ENCODE measurements at places on chromosomes 2 and 18. TPM values are rescaled to one million over a fixed set of nuclear protein-coding genes. Genes with fewer than 3 reads are reported as not detected.

DNA sequence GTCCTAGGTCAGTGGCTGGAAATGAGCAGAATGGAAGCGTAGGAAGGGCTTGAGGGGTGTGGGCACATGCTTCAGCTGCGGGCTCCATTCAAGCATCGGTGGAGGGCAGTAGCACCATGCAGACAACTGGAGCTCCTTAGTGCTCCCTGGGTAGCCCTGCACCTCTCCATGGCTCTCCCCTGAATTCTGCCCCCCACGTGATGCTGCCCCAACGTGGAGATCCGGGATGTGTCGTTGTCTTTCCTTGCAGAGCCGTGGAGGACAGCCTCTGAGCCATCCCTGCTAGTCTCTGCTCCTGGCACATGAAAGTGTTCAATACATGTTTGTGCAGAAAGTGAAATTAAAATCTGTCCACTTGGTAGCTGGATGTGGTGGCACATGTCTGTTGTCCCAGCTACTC is 94.5 kb downstream of the SH3RF3 start:
- no peak overlapping the region for H3K4me3 ChIP-seq
- no peak overlapping the region for H3K27ac ChIP-seq

- H3K27me3 ChIP-seq = no peaks in the 10 kb centered on the region
- H3K36me3 ChIP-seq = no peaks in the 10 kb centered on the region
- no peak for DNase-seq
- H3K4me3 ChIP-seq = no peak overlapping the region
- no peaks in the 10 kb centered on the region for H3K4me1 ChIP-seq
Observed at GRCh38 chr2:215787025-215787424, 226.3 kb downstream of the MREG start.

GRCh38 chr18:67285583-67285982 is 230.9 kb downstream of the DSEL start:
- no peaks in the 10 kb centered on the region for H3K4me1 ChIP-seq
- DNase-seq = no peak
- no peak overlapping the region for H3K27ac ChIP-seq
- H3K4me3 ChIP-seq = no peak overlapping the region

DNA sequence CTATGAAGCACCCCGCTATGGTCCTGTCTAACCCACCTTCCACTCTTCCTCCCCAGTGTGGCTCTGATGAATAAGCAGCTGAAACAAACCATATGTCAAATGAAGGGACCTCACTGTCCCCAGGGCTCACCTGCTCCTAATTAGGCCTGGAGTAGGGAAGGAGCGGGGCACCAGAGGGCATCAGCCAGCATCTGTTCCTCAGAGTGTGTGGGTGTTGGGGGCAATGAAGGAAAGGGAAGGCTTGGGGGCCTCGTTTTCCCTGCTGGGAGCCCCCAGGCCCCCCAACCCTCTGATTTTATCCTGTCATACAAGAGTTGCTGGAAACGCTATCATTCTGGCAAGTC is 274.7 kb downstream of the HAUS1 start:
- H3K27ac ChIP-seq = no peak overlapping the region
- H3K36me3 ChIP-seq = no peaks in the 10 kb centered on the region
- no peak for DNase-seq
- no peaks in the 10 kb centered on the region for H3K27me3 ChIP-seq

GRCh38 chr2:70705160-70705850 is 62.7 kb downstream of the ADD2 start:
- no peak for DNase-seq
- H3K27ac ChIP-seq = no peak overlapping the region
- no peak overlapping the region for H3K4me3 ChIP-seq
- H3K4me1 ChIP-seq = no peaks in the 10 kb centered on the region

DNA sequence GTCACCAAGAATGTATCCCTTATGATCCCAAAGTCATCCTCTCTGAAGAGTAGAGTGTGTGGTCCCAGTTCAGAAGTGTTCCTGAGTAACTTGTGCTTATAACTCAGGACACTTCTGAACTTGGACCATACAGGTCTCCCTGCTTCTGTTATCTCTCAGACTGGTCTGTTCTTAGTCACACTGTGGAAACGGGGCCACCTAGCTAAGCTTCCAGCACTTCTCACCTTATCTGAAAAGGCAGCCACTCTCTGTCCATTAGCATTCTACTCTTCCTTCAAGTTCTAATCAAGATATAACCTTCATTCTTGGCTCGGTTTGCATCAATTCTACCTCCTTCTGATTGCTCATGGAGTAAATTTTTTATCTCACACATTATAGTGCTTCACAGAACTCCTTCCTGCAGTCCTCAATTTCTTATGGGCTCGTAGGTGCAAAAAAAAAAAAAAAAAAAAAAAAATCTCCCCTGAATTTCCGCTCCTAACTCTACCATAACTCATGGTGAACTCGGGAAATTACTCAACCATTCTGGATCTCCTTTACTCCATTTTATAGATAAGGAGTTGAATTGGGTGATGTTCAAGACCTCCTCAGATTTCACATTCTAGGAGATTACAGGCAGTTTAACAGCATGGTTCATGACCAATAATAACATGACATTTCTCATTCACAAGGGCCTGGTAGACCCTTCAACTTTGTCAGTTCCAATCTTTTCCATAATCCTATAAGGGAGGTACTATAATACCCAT is 108.4 kb downstream of the TACR1 start:
- H3K27me3 ChIP-seq = no peaks in the 10 kb centered on the region
- no peak overlapping the region for H3K4me3 ChIP-seq
- H3K4me1 ChIP-seq = no peaks in the 10 kb centered on the region

DNA sequence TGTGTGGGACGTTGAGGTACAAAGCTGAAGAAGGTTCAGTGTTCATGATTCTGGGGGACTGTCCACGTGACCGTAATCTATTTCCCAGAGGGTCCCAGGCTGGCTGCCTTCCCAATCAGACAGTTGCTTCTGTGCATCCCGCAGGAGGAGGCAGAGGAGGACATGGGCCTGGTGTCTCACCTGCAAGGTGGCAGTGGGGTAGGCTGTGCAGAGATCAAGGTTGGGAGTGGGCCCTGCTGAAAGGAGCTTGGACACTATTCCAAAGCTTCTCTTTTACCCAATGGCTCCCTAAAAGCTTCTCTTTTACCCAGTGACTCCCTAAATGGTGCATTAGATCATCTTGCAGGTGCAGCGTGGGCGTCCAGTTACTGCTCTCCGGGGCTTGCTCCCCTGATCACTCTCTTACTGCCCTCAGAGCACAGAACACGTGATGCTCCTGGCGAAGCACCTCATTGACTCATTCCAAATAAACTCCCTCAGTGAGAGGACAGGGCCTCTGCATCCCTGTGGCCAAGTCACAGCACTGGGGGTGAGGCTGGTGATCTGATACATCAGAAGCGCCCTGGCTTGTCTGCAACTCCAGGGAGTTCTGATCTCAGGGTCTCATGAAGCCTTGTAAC is 41.5 kb downstream of the RNF144A start:
- H3K27me3 ChIP-seq = no peaks in the 10 kb centered on the region
- no peak for DNase-seq
- H3K4me1 ChIP-seq = peaks cover 4% of the 10 kb centered on the region
- no peak overlapping the region for H3K4me3 ChIP-seq

- no peaks in the 10 kb centered on the region for H3K27me3 ChIP-seq
- H3K4me3 ChIP-seq = no peak overlapping the region
- no peaks in the 10 kb centered on the region for H3K36me3 ChIP-seq
- no peak for DNase-seq
- no peaks in the 10 kb centered on the region for H3K4me1 ChIP-seq
Observed at GRCh38 chr2:229099231-229099630, 171.9 kb downstream of the PID1 start.

DNA sequence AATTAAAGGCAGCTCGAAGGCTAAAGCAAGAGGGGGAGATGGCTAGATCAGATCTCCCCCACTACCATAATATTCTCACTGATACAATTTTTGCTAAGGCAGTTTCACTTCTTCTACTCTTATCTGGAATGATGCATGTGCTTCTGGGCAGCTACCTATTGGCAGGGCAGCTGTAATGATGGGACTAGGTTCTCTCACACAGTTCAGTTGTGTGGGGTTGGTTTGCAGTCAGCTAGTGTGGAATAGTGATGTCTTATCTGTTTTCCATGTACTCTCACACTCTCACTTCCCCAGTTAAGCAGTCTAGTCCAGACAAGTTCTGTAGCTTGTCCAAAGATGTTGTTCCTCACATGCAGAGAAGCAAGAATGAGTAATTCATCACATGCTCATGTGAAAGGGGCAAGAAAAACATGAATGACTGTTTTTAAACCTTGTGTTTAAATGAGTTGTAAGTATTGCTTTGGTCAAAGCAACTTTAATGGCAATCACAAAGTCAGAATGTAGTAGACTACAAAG is 836.1 kb downstream of the CBLN2 start:
- no peak overlapping the region for H3K27ac ChIP-seq
- H3K4me1 ChIP-seq = no peaks in the 10 kb centered on the region
- H3K27me3 ChIP-seq = no peaks in the 10 kb centered on the region
- H3K36me3 ChIP-seq = no peaks in the 10 kb centered on the region
- no peak overlapping the region for H3K4me3 ChIP-seq

GRCh38 chr2:24024018-24024417 is 14.1 kb downstream of the MFSD2B start:
- no peaks in the 10 kb centered on the region for H3K4me1 ChIP-seq
- DNase-seq = no peak
- no peak overlapping the region for H3K4me3 ChIP-seq

DNA sequence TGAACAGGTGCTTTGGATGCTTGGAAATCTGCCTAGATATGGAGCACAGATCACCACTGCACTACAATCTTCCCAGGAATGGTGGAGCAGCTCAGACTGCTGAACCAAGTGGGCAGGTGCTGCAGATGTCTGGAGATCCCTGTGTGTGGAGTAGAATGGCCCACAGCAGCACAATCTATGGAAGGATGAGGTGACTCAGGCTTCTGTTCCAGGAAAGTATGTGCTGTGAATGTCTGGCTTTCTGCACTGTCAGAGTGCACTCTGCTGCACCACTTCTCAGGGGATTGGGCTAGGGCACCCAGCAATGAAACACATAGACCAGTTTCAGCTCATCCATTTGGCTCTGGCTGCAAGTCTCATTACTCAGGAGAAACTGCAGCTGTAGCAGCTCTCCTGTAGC is 865.4 kb upstream of the NXPH2 start:
- DNase-seq = no peak
- no peak overlapping the region for H3K4me3 ChIP-seq
- no peaks in the 10 kb centered on the region for H3K4me1 ChIP-seq
- H3K27ac ChIP-seq = no peak overlapping the region
- H3K36me3 ChIP-seq = no peaks in the 10 kb centered on the region

DNA sequence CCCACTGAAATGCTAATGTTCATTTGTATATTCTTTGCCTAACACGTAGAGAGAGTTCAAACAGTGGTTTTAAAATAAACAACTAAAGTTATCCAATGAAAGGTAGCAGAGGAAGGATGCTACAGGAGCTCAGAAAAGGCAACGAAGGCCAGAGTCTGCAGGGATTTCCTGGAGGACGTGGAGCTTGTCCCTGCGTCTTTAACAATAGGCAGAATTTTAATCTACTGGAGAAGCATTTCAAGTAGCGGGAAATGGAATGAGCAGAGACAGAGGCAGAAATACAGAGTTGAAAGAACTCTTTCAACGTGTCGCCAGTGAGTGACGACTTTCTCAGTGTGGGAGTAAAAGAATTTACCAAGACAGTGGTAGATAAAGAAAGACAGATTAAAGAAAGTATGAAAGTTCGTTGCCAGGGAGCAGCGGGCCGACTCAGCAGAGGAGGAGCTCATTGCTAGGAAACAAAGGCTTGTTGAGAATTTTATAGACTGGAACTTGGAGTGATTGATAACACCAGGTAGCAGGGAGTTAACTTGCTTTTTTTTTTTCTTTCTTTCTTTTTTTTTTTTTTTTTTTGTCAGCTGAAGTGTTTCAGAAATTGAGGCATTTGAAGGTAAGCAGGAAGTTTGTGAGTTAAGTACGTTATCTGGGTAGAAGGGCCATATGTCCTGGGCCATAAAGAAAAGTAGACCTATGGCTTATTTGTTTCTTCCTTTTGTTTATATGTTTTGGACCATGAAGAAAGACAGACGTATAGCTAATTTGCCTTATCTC is 625 bp upstream of the NBAS start:
- no peaks in the 10 kb centered on the region for H3K36me3 ChIP-seq
- no peaks in the 10 kb centered on the region for H3K4me1 ChIP-seq
- H3K4me3 ChIP-seq = peak overlapping the region; percentile 81
- H3K27me3 ChIP-seq = no peaks in the 10 kb centered on the region

- H3K4me1 ChIP-seq = no peaks in the 10 kb centered on the region
- H3K27me3 ChIP-seq = no peaks in the 10 kb centered on the region
- no peak overlapping the region for H3K27ac ChIP-seq
- DNase-seq = peak; percentile 6
- no peaks in the 10 kb centered on the region for H3K36me3 ChIP-seq
Observed at GRCh38 chr2:128775914-128776285, 457.2 kb upstream of the HS6ST1 start.

- DNase-seq = no peak
- no peak overlapping the region for H3K4me3 ChIP-seq
- no peak overlapping the region for H3K27ac ChIP-seq
- H3K27me3 ChIP-seq = no peaks in the 10 kb centered on the region
- H3K36me3 ChIP-seq = no peaks in the 10 kb centered on the region
- no peaks in the 10 kb centered on the region for H3K4me1 ChIP-seq
Observed at GRCh38 chr2:98165516-98166071, 78.6 kb downstream of the VWA3B start.

- no peak overlapping the region for H3K4me3 ChIP-seq
- no peak for DNase-seq
- H3K4me1 ChIP-seq = no peaks in the 10 kb centered on the region
- no peaks in the 10 kb centered on the region for H3K27me3 ChIP-seq
- no peak overlapping the region for H3K27ac ChIP-seq
Observed at GRCh38 chr2:156841321-156841720, 405.1 kb downstream of the GPD2 start.

- no peak overlapping the region for H3K4me3 ChIP-seq
- H3K36me3 ChIP-seq = no peaks in the 10 kb centered on the region
- H3K4me1 ChIP-seq = no peaks in the 10 kb centered on the region
Observed at GRCh38 chr2:138621139-138621538, 119.6 kb downstream of the SPOPL start.

GRCh38 chr2:26550276-26551015 is 72.5 kb upstream of the OTOF start:
- no peak overlapping the region for H3K4me3 ChIP-seq
- no peak for DNase-seq
- H3K4me1 ChIP-seq = no peaks in the 10 kb centered on the region
- no peaks in the 10 kb centered on the region for H3K27me3 ChIP-seq
- H3K36me3 ChIP-seq = no peaks in the 10 kb centered on the region

- DNase-seq = no peak
- H3K4me1 ChIP-seq = no peaks in the 10 kb centered on the region
- H3K27me3 ChIP-seq = no peaks in the 10 kb centered on the region
- no peaks in the 10 kb centered on the region for H3K36me3 ChIP-seq
- H3K4me3 ChIP-seq = no peak overlapping the region
Observed at GRCh38 chr2:190267302-190267701, 52.3 kb downstream of the HIBCH start.

- no peak overlapping the region for H3K27ac ChIP-seq
- no peaks in the 10 kb centered on the region for H3K4me1 ChIP-seq
- no peaks in the 10 kb centered on the region for H3K36me3 ChIP-seq
Observed at GRCh38 chr18:1253827-1254226, 349.2 kb downstream of the ADCYAP1 start.

GRCh38 chr2:31483246-31483645 is 68.7 kb upstream of the XDH start:
- H3K4me1 ChIP-seq = no peaks in the 10 kb centered on the region
- H3K27ac ChIP-seq = no peak overlapping the region
- no peaks in the 10 kb centered on the region for H3K27me3 ChIP-seq
- H3K36me3 ChIP-seq = no peaks in the 10 kb centered on the region

- no peak for DNase-seq
- H3K36me3 ChIP-seq = no peaks in the 10 kb centered on the region
- no peaks in the 10 kb centered on the region for H3K27me3 ChIP-seq
- H3K27ac ChIP-seq = no peak overlapping the region
- H3K4me3 ChIP-seq = no peak overlapping the region
Observed at GRCh38 chr2:67881816-67882215, 181.0 kb downstream of the C1D start.

The CHRND gene
- not detected for total RNA-seq

The MPV17 gene
- 58.3 TPM for total RNA-seq

The MAPRE3 gene
- 21.6 TPM for total RNA-seq

The PIAS2 gene
- 29.0 TPM for total RNA-seq

The ANKRD62 gene
- total RNA-seq = 0.40 TPM

The GRB14 gene
- 2.0 TPM for total RNA-seq

The UGT1A10 gene
- total RNA-seq = 45.2 TPM
